Midbrain (tissue), 1 donor: ENCODE measurements at places on chromosomes 3 and 15.

DNA sequence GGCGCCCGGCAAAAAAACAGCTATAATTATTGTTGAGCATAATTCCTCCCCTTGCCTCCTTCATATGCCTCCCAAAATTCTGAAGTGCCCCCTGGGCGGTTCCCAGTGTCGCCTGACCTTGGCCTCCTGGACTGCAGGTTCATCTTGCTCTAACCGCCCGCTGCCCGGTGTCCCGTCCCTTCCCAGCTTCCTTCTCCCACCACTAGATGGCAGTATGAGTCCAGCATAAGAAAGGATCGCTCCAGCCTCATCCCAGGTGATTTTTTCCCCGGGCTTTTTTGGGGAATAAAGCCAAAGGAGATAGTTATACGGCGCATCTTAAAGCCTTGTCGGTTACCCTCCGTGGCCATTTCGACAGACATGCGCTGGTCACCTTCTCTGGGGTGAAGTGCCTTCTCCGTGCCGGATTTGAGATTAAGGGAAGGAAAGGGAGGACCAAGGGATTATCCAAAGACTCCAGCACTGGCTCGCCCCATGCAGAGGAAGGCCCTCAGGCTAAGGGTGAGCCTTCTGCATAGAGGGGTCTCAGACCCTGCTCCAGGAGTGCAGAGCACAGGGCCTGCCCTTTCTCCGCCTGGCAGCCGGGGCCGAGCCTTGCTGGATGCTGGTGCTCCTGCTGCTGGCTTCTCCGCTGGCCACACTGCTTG, 45.8 kb upstream of the TRA2B start:
- DNase-seq = peak; percentile 80

GRCh38 chr3:73718326-73719110, 93.8 kb upstream of the PDZRN3 start:
- no peak for DNase-seq

DNA sequence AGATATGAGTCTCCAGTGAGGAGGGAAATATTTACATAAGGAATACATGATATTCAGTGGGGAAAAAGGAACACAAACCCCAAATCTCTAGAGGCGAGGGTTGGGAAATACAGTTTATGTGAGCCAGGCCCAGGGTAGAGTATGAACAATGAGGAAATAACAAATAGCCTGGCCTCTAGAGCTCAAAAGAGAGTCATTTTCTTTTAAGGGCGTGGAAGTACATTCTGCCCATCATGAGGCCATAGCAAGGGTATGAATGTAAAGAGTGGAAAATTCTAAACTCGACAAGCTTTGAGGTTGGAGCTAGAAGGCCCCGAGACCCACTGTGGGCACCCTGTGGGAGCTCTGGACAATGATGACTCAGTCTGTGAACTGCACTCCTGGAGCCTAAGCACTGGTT, 27.8 kb upstream of the IGF2BP2 start:
- no peak for DNase-seq

GRCh38 chr3:123685780-123686179, 100.9 kb upstream of the HACD2 start:
- no peak for DNase-seq

DNA sequence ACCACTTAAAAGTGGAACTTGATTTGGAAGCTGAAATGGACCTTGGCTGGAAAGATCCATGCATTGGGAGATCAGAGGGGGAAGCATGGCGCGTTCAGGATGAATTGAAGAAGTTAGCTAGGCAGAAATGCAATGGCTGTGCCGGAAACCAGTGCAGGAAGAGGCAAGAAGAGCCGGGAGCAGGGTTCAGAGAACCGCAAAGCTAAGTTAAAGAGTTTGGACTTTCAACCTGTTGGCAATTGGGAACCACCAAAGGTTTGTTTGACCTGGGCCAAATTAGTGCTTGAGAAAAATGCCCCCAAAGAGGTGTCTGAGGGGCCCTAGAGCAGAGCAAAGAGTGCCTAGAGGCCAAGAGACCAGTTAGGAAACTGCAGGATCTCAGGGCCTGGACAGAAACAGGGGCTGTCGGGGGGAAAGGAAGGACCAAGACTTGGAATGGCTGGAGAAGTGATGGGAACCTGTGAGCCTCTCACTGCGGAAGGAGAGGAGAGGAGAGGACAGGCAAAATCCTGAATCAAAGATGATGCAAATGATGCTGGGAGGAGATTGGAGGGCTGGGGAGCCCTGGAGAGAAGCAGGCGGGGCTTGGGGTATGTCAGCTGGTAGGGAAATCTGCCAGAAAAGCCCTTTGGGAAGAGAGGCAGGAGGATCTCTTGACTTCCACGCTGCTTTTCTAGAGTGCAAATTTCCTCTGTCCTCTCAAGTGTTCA, 49.3 kb downstream of the FAM174B start:
- no peak for DNase-seq
